HL-60 (cell line): ENCODE measurements at places on chromosomes 2 and 18.

DNA sequence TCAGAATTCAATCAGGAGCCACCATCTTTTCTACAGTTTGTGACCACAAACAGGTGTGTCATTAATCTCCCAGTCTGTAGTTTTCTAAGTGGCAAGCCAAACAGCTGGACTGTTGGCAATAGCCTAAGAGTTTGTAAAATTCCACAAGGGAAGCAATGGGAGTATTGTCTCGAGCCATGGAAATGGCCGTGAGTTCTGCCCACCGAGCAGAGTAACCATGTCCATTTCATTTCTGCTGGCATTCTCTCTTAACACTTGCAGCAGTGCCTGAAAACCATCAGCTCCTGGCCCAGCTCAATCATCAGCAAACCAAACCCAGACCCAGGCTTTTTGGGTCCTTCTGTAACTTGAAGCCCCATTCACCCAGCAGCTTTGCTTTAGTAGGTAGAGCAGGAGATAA is 387.8 kb upstream of the CDH7 start:
- no peak for DNase-seq

GRCh38 chr18:62767836-62768557 is 52.7 kb downstream of the PHLPP1 start:
- DNase-seq: no peak

DNA sequence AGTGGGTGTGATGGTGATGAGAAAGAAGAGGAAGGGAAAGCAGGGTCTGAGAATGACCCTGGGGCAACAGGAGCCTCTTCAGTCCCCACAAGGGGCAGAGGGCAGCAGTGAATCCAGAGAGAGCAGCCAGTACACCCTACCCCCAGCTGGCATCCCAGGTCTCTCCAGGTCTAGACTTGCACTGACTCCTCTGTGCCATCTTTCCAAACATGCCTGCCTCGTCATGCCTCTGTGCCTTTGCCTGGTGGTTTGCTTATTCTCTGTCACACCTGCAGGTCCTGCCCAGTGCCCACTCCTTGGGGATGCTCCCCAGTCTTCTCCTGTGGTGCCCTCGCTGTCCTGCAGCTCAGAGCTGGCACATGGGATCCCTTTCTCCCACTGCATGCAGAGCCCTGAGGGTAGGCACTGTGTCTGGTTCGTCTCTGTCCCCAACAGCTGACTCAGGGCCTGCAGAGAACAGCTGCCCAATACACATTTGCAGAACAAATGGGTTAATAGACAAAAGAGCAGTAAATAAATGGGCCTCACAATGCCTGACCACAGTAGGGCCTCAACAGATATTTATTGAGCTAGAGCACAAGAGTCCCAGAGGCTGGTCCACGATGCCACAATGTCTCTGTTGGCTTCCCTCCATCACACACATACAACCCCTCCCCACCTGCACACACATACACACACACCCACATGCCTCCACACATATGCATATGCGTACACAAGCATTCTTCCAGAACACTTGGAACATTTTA is 89.8 kb downstream of the HS1BP3 start:
- no peak for DNase-seq

DNA sequence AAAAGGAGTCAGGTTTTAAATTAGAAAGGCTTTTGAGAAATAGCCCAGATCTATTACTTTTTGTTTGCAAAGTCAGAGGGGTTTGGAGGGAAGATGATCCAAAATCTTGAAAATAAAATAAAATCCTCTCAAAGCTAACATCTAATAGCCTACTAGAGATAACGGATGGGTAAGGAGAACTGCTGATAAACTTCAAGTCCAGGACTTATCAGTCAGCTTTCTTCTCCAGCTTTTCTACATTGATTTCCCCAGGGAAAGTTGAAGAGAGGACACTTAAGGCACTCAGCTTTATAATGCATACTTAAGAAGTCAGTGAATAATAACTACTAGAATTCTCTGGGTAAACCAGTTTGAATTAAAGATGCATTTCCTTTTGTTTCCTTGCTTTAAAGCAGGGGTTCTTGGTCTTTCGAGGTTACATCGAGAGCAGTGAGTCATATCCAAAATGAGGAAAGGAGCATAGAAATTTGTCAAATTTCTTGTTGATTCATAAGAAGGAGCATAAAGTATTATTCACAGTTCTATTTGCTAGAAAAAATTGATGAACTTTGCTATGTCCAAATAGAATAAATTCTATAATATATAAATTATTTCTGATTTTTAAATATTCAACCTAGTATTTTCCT is 43.2 kb upstream of the ITPRID2 start:
- no peak for DNase-seq

- no peak for DNase-seq
These were observed 288.1 kb downstream of the TMX3 start for GRCh38 chr18:68426731-68427315.

GRCh38 chr2:15127301-15127700 is 433.8 kb downstream of the NBAS start:
- no peak for DNase-seq

DNA sequence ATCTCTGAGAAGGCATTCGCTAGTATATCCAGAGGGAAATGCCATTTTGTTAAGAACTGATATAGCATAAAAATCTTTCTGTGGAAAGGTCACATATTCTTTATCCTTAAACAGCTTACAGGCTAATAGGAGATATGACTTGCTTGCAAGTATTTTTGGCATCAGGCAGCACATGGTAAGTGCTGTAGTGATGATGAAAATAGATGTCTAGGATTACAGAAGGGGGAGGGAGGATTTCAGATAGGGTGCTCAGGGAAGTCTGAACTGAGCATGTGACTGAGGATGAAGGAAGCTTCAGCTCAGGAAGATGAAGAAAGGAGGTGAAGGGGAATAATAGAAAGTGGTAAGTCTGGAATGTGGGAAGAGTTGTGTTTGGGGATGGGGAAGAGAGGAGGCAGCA is 158.5 kb upstream of the NOSTRIN start:
- no peak for DNase-seq

DNA sequence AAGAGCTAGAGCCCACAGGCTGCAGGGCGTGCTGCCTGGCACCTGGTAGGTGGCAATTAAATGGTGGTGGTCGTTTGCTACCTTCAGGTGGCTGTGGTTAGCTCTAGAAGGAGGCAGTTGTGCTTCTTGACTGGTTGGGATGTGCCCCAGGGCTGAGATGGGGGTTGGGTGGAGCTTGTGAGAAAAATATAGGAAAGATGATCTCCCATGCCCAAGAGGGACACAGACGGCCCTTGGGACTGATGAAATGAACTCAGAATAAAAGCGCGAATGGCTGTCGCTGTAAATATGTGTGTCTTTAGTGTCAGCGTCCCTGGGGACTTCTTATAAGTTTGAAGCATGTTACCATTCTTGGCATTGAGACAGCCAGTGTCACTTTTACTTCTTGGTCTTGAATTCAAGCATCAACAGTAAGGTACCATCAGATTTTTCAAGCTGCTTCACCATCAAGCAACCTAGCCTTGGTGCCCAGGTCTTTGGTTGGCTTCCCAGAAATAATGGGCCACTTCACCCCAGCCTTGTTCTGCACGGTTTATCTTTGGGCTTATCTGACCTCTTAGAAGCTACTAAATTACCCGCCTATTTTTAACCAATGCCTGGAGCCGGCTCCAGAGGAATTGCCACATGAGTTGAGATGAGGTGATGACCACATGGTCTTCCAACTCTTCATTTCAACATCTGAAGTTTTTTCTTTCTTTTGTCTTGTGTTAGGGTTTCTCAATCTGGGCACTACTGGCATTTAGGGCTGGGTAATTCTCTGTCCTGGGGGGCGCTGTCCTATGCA is 11.9 kb downstream of the LRRFIP1 start:
- no peak for DNase-seq

DNA sequence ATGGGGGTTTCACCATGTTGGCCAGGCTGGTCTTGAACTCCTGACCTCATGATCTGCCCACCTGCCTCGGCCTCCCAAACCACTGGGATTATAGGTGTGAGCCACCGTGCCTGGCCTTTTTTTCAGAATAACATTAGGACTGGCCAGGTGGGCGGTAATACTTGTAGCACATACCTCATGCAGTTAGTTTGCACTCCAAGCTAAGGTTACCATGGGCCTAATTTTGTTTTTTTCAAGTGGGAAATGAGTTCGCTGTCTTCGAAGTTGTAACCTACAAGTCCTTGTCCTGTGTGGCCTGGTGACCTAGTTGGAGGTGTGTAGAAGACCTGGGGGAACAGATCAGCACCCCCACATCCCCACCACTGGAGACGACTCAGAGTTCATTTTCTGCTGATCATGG is 74.8 kb downstream of the LYPD1 start:
- no peak for DNase-seq

GRCh38 chr2:30073523-30073922 is 73.3 kb upstream of the YPEL5 start:
- no peak for DNase-seq

DNA sequence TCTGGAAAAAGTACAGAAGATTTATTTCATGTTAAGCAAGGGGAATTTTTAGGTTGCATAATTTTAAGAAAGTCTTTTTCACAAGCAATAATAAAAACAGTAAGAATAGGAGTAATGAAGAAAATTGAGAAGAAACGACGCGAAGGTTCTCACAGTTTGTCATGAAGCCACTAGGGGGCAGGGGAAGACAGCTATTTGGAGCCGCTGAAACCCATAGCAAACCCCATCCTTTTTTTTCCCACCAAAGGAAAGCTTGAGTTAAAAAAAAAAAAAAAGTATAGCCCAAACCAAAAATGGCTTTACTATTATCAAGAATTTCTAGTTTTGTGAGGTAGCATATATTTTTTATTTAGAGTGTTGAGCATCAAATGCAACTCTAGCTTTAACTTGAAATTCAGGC is 300.9 kb downstream of the PHLPP1 start:
- peak; percentile 79 for DNase-seq

- DNase-seq: no peak
These were observed 46.5 kb downstream of the KCNIP3 start for GRCh38 chr2:95343429-95344214.

DNA sequence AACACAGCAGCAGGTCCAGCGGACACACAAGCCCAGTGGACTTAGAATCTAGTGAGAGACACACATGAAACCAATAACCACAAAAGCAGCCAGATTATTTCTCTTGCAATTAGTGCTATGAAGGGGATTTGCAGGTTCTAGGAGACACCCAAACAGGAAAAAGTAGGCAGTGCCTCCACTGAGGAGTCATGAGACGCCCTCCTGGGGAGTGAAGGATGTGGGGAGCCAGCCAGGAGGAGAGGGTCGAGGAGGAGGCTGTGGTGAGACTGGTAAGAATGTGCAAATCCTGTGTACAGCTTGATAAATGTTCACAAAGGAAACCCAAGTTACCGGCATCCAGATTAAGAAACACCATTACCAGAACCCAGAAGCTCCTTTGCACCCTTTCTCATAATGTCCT is 2.7 kb upstream of the CAPN13 start:
- no peak for DNase-seq

GRCh38 chr18:56233595-56233994 is 404.8 kb downstream of the TXNL1 start:
- DNase-seq: no peak

GRCh38 chr2:85733121-85733960 is 20.4 kb upstream of the ATOH8 start:
- DNase-seq: no peak

- no peak for DNase-seq
These were observed 21.4 kb upstream of the TMEM177 start for GRCh38 chr2:119657466-119658145.

- no peak for DNase-seq
These were observed 386.4 kb upstream of the CYRIA start for GRCh38 chr2:17052001-17052400.

DNA sequence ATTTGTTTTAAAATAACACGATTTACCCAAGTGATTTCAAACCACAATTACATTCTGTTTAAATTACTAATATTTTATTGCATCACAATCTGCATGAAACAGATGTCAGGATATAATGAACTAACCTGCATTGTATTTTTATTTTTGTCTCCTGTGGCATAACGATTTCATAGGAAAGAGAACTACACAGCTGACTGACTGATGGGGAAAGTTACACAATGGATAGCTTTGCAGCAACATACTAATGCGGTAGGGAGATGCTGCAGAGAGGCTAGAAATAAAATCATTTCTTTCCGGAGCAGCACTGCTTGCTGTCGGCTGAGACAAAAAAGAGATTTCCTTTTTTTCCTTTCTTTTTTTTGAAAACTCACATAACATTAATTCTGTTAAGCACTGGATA is 36.9 kb downstream of the SCN1A start:
- DNase-seq: no peak

- no peak for DNase-seq
These were observed 20.0 kb downstream of the ID2 start for GRCh38 chr2:8701681-8702379.

GRCh38 chr2:151302879-151303278 is 13.4 kb upstream of the NMI start:
- no peak for DNase-seq

DNA sequence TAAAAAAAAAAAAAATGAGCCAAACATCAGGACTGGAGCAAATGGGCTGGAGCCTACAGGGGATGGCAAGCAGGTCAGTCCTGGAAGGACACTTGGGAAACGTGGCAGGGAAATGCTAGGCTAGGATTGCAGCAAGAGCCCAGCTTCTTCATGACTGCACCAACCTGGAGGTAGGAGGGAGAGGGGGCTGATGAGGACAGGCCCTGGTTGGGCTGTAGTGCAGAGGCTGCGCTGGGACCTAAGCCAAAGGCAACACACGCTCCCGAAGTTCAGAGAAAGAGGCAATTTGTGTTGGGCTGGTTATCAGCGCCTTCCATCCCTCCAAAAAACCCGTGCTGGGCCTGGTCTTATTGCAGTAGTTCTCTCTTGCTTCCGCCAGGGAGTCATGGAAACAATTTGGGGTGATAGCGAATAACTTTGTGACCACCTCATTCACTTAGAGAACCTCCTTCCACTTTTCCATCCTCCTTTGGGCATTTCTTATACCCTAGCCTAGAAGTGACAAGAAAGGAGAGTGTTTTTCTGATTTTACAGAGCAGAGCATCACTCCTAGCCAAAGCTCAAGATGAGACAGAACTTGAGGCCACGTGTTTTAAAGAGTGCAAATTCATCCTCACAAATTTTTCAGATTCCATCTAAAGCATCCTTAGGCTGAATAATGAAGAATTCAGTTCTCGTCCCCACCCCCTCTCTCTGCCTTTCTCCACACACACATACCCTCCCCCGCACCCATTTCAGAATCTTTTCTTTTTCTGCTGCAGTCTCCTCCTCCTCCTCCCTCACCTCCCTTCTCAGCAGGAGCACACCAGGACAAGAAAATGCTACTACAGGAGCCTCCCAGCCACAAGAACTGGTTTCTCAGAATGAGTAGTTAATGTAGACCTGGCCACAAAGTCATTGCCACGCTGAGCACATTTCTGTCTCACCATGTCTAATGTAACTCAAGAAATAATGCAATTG is 82.5 kb upstream of the STPG4 start:
- no peak for DNase-seq
